ENCODE measurements at places on chromosomes 11 and 22.

DNA sequence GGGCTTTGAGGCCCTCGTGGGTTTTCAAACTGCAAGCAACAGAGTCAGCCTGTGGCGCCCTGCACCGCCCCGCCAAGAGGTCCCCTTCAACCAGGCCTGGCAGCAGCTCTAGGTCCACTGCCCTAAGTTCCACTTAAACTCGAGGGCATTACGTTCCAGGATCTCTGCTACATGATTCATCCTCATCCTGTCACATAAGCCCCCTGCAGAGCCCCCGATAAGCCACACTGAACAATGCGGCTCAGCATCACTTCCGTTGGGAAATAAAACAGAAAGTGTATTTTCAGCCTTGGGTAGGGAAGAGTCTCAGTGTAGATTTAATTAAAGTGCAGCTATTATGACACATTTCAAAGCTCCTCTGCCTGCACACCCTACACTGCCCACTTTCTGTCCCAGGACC is 24.6 kb downstream of the SULT4A1 start:
- no peak for DNase-seq

DNA sequence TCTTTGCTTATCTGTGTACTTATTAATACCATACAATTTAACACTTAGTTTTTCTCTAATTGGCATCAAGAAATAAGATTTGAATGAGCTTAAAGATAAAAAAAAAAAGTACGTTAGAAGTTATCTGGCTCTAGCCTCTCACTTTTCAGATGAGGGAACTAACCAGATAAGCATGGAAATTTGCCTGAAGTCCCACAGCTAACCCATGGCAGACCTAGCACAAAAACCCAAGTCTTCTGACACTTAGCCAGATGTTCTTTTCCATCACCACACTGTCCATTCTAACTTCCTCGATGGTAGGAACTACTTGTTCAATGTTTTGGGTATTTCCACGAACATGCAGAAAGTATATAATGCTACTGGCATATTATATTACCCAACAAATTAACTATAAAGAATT is 7.4 kb upstream of the SOX6 start:
- no peak for DNase-seq

- no peak for DNase-seq
Observed at GRCh38 chr11:30984442-30984816, 385.1 kb downstream of the DCDC1 start.

DNA sequence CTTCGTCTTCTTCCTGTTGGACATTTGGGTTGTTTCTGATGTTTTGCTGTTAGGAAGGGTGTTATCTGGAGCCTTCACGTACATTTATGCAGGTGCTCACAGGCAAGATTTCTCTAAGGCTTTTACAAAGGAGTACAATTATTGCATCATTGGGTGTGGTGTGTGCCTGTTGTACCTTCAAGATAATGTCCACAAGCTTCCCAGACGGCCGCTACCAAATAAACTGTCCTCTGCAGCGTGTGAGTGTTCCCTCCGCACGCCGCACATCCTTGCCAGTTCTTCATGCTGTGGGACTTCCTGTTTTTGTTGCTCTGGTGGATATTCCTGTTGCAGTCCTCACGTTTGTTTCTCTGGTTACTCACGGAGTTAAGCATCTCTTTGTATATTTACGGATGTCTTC is 133.3 kb downstream of the TBC1D22A start:
- no peak for DNase-seq

GRCh38 chr11:47101406-47101805 is 75.3 kb downstream of the ARFGAP2 start:
- no peak for DNase-seq

DNA sequence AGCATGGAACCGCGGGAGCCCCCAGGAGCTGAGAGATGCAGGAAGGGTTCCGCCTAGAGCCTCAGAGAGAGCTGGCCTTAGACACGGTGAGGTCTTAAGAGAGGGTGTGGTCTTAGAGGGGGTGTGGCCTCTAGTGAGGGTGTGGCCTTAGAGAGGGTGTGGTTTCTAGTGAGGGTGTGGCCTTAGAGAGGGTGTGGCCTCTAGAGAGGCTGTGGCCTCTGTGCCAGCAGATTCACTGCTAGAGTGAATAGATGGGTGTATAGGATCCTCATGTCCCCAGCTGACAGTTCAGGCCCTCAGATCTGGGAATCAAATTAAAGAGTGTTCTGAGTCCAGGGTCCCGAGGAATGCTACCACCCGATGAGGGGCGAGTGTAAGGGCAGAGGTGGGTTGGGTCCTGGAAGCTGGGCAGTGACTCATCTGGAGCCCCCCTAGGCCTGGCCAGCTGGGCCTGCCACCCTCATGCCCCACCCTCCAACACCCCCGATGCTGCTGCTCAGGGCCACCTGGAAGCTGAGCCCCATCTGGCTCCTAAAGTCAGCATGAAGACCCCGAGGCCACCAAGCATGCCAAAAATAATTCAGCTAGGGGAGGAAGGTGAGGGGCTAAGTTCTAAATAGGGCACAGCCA is 49.5 kb downstream of the IGF2 start:
- peak; percentile 65 for DNase-seq

- DNase-seq, result no peak
Observed at GRCh38 chr11:77112641-77113381, 10.2 kb downstream of the OMP start.

DNA sequence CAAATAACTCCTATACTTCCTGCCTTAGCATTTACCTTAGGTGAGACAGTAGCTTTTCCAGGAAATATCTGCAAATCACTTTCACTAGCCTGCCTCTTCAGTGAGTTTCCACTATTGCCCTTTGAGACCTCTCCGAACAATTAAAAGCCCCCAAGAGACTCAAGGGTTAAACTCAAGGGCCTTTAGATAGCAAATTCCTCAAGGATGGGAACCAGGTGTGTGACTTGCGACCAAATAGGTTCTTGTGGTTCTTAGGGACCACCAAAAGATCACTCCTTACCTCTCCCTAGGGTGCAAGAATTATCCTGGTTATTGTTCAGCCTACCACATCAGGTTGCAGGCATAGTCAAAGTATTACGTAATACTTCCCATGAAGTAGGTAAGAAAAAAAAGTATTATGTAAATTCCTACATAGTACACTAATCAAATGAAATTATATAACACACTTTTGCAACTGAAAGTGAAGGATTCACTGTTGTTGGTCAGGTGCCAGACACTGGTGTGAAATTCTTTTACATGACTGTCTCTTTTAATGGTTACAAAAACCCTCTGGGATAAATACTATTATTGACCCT is 1.4 kb upstream of the RDX start:
- no peak for DNase-seq

GRCh38 chr22:50676180-50676636 is 3.6 kb downstream of the SHANK3 start:
- no peak for DNase-seq

DNA sequence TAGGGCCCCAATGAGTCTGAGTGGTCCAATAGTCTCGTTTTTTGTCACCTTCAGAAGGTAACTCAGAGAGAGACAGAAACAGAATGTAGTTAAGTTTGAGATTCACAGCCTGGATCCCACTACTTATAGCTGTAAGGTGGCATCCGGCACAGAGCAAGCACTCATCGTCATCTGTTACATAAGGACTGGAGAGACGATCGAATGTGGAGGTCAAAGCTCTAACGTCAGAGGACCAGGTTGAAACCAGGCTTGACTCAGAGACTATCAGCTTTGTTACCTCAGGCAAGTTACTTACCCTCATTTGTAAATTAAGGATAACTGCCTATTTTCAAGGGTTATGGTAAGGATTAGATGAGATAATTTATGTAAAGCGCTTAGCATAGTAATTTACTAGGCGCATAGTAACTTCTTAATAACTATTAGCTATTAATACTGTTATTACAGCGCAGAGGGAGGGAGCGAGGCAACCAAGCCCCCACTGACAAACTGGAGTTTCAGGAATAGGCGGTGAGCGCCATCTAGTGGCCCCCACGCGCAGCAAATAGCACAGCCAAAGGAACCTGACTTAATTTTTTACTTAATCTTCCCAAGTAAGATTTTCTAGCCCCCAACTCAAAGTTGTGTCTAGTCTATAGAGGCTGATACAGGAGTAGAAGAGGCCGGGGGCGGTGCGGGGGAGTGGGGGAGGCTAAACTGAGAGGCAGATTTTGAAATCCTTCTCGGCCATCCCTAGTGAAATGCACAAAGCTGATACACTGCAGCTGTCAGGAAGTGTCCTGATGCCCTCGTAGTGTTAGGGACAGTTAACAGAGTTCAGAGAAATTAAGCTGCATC is 29.0 kb upstream of the API5 start:
- peak; percentile 56 for DNase-seq

DNA sequence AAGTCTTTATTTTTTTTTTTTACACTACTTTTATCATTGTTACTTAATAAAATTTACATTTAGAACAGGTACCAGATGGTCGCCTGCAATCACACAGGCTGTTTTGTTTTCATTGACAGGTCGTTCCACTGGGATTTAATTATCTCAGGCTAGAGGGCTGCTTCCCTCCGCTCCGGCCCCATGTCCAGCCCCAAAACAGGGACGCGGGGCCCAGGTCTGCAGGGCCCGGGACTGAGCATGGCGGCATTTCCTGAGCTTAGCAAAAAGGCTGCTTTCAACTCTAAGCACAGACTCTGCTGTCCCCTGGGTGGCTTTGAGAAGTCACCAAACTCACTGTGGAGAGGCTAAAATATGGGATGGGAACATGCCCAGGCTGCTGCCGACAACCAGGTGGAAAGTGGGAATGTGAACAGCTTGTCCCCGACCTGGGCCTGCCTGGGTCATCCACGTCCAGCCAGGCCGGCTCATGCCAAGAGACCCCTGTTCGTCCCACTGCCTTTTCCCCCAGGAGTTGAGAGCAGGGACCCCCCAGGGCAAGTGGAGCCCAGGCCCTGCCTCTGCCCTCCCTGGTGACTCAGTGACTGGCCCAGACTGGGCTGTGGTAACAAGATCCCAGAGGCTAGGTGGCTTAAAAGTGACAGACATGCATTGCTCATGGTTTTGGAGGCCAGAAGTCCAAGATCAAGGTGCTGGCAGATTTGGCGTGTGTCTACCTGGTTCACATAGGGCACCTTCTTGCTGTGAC is 150.0 kb downstream of the SHANK2 start:
- DNase-seq, result no peak

GRCh38 chr22:20014526-20015186 is 2.0 kb downstream of the ARVCF start:
- no peak for DNase-seq

Measured in activated CD4-positive, alpha-beta T cell treated with anti-CD3 and anti-CD28 coated beads for 48 hours (primary cell).